ENCODE measurements at places on chromosomes 12 and 14. TPM values are rescaled to one million over a fixed set of nuclear protein-coding genes. Genes with fewer than 3 reads are reported as not detected.

Gene ABCC9
- 44.8 TPM for total RNA-seq

Gene INHBC
- total RNA-seq: not detected

Gene IL25
- total RNA-seq: not detected

Gene SOAT2
- 0.44 TPM for total RNA-seq

Gene LHX5
- not detected for total RNA-seq

Gene IKBIP
- 27.9 TPM for total RNA-seq

Gene PPFIA2
- 107 TPM for total RNA-seq
